Naive thymus-derived CD8-positive, alpha-beta T cell (primary cell): ENCODE measurements at places on chromosomes 2 and 18.
A peak's percentile ranks its signal among the peaks of the same experiment; 100 is the strongest.

GRCh38 chr2:64012115-64012514, 7.1 kb downstream of the VPS54 start:
- no peak for DNase-seq

DNA sequence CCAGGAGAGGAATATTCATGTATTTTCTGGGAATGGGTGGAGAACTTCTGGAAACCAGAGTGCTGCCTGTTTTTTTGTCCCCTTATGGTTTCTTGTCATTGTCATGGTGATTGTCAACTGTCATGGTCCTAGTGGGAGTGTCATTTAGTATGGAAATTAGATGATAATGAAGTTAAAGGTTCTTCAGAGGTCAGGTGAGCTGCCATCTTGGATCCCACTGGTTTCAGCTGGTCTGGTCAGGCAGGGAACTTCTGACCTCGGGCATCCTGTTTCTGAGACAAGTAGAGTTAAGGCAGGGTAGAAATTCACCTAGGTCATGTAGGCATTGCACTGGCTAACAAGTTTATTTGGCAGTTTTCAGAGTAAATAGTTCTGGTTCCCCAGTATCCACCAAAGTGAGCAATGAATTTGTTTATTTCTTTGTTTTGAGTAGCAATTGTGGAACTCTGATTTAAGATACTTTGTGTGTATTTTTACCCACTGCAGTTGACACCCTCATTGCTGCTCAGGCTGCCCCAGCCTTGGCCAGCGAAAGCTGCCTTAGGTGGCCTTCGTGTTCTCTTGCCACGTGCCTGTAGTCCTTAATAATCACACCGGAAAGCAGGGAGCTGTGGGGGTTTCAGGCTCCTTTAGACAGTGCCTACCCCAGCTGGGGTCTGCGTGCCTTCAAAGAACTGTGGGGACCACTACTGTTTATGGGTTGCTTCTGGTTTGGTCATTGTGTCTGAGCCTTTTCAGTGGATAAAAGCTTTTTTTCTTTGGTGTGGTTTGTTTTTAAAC, 48.7 kb downstream of the NCK2 start:
- DNase-seq = no peak

GRCh38 chr2:3806168-3806567, 102.8 kb downstream of the DCDC2C start:
- no peak for DNase-seq

DNA sequence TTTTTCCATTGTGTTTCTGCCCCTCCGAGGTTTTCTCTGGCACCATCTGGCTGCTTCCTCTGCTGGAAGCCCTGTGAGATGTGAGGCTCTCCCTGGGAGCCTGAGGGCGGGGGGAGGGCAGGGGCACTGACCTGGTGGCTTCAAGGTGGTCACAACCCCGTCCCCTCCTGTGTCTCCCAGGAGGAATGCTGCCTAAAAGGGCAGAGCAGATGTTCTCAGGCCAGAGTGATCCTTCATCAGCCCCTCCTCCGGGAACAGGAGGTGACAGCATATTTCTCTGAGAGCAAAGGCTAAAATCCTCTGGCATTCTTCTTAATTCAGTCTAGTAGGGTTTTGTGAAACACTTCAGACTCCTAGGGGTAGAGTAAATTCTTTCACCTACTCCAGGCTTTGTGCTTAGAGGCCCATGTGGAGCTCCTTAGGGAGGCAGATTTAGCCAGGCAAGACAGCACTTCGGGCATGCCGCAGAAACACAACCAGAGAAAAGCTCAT, 18.3 kb upstream of the GREB1 start:
- no peak for DNase-seq

DNA sequence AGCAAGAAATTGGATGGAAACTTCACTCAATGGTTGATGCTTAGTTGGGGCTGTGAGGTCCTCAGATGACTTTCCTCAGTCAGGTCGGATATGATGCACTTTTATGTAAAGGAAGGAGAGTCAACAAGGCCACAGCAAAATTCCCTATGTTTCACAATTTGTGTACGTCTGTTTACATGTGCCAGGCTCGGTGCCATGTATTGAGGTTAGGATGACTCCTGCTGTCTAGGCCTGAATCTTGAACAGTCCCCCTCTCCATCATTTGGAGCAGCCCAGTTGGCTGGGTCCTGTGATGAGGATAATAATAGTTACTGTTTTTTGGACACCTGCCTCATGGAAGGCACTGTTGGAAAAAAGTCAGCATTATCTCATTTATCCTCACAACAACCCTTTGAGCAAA, 43.1 kb downstream of the VSNL1 start:
- DNase-seq = no peak

GRCh38 chr2:41500895-41501294, 546.9 kb upstream of the PKDCC start:
- DNase-seq = no peak

GRCh38 chr2:206274434-206275311, at the start of gene ZDBF2:
Gene ZDBF2 (plus strand): TSS chr2:206274663. CDS start chr2:206281850, 7,187 bp downstream.
- peak; percentile 65 for DNase-seq

DNA sequence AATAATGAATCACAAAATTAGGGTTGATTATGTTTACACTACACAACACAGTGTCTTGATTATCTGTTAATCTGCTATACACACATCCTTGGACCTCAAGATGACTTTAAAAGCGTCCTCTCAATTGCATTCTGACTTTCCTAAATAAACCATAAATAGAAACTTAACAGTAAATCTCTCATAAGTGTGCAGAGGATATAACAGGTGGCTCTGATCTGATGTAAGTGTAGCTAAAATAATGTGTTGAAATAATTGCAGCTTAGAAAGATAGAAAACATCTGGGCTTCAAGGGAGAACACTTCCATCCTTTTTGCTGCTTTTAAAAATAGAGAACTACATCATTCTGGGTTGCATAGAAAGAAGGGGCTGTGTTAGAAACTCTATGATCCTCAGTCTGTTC, 78.4 kb upstream of the EFEMP1 start:
- DNase-seq = no peak

- no peak for DNase-seq
These were observed 46.6 kb downstream of the CDH20 start for GRCh38 chr18:61379827-61380226.

- no peak for DNase-seq
These were observed 20.1 kb downstream of the ARL4C start for GRCh38 chr2:234476766-234477165.

DNA sequence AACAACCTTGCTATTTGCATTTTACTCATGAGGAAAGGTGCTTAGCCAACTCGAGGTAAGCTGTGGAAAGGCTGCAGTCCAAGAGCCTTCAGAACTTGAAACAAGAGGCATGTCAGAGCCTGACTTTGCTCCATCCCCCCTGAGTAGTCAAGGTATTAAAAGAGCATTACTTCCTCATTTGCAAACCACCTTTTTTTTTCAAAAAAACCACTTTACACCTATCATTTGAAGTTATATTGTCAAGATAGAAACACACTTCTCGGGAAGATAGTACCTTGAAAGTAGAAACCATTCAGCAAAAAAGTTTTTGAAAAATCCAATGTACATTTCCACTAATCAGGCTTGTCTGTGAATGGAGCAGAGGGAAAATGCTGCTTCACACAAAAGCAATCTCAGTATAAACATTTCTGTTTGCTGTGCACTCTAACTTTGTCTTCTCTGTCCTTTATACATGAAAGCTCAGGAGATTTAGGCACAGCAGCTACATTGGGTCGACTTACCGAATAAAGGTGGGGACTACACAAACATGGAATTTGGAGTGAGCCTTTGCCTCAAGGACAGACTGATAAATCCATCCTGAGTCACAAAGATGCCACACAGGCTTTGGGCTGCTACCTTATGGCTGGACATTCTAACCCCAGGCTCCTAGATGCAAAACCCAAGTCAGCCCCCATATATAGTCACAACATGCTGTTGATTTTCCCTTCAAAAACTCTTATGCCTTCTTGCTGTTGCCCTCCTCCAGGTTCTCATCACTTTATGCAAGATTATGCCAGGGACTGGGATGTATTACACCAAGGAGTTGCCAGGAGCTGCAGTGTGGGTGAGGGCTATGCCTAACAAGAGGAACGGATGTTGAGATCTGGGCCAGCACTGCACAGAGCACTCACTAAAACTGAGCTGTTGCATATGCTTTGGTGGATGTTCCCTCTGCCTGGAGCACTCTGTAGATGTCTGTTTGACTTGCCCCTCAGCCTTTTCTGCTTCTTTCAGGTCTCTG, 41.4 kb upstream of the EML4 start:
- peak; percentile 42 for DNase-seq

- DNase-seq = no peak
These were observed 113.6 kb downstream of the PDCL3 start for GRCh38 chr2:100676346-100676745.

- DNase-seq = no peak
These were observed 26.8 kb downstream of the PDK1 start for GRCh38 chr2:172582656-172583055.

- no peak for DNase-seq
These were observed 130.1 kb downstream of the OLA1 start for GRCh38 chr2:174117951-174118930.

GRCh38 chr2:231687133-231687852, 21.0 kb upstream of the PTMA start:
- peak; percentile 65 for DNase-seq

- no peak for DNase-seq
These were observed 1.6 kb upstream of the RALB start for GRCh38 chr2:120251078-120251477.

- peak; percentile 29 for DNase-seq
These were observed 27.1 kb upstream of the TFPI start for GRCh38 chr2:187581125-187581896.

- DNase-seq = no peak
These were observed 970.6 kb upstream of the ACVR2A start for GRCh38 chr2:146874260-146874658.

- no peak for DNase-seq
These were observed 1.0 kb downstream of the CYP26B1 start for GRCh38 chr2:72146347-72147302.

- no peak for DNase-seq
These were observed 594.1 kb downstream of the LRRTM4 start for GRCh38 chr2:76928026-76928425.

DNA sequence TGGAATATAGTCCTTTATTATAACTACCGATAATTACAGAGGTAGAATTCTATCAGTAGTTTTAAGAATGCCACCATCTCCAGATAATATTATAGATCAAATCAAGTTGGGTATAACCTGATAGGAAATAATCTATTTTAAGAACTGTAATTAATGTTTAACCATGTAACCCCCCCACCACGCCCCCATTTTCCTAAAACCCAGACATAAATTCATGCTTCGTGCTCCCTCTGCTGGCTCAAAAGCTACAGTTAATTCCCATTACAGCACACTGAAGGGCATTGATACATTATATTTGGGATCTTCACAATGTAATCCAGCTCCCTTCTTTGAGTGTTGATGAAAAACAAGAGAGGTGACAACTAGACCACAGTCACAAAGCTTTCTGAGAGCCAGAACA, 228.0 kb upstream of the SMAD7 start:
- no peak for DNase-seq

GRCh38 chr2:219783359-219783975, 156.0 kb downstream of the SLC4A3 start:
- no peak for DNase-seq

- DNase-seq = no peak
These were observed 27.5 kb upstream of the CAB39 start for GRCh38 chr2:230685178-230685577.

GRCh38 chr18:55694291-55694690, 106.3 kb upstream of the TCF4 start:
- no peak for DNase-seq

GRCh38 chr2:203690117-203690431, 16.4 kb upstream of the CD28 start:
- no peak for DNase-seq

- no peak for DNase-seq
These were observed 159.3 kb downstream of the ACOXL start for GRCh38 chr2:110891626-110892025.

GRCh38 chr2:210568108-210568507, 11.7 kb downstream of the CPS1 start:
- DNase-seq = no peak

GRCh38 chr2:202237787-202238233, 587 bp downstream of the SUMO1 start:
- no peak for DNase-seq

- DNase-seq = no peak
These were observed 19.7 kb upstream of the GLI2 start for GRCh38 chr2:120715941-120716340.

DNA sequence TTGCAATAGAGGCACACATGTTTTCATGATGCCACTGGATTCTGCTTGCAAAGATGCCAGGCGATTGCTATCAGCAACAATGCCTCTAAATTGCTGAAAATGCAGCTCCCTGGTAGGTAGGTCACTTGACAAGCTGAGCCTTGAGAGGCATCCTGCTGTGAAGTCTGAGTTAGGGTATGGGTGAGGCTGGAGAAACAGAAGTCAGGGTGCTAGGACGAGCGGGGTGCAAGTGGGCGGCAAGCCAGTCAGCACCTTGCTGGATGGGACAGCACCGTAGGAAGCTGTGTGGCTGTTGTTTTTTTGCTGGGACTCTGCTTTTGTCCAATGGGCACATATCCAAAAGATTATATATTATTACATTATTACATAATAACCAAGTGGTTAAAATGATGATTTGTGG, 10.5 kb upstream of the CLIP4 start:
- DNase-seq = no peak

DNA sequence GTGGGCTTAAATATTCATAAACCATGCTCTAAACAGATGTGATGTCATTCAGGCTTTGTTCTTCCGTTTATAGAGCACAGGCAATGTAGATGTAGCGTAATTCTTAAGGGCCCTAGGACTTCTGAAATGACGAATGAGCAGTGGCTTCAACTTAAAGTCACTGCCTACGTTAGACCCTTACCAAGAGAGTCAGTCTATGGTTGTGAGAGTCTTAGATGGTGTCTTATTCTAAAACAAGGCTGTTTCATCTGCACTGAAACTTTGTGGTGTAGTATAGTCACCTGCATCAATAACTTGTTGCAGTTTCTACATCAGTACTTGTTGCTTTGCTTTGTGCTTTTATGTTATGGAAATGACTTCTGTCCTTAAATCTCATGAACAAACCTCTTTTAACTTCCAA, 56.0 kb downstream of the PIK3C3 start:
- DNase-seq = no peak

GRCh38 chr2:228688007-228688645, 506.6 kb upstream of the SPHKAP start:
- no peak for DNase-seq

- DNase-seq = no peak
These were observed 68.2 kb downstream of the LRP2 start for GRCh38 chr2:169294001-169294675.
